Activated T-helper 2 cell treated with anti-CD3 and anti-CD28 coated beads, Interferon-gamma antibody, Interleukin-2, Interleukin-4, amounts not matched to agents 10 μg/mL and 5 μg/mL and 100 μg/mL, durations not matched to agents 14 hours and 24 hours and 36 hours (primary cell): ENCODE measurements at places on chromosomes 5 and 9. TPM values are rescaled to one million over a fixed set of nuclear protein-coding genes. Genes with fewer than 3 reads are reported as not detected.

DNA sequence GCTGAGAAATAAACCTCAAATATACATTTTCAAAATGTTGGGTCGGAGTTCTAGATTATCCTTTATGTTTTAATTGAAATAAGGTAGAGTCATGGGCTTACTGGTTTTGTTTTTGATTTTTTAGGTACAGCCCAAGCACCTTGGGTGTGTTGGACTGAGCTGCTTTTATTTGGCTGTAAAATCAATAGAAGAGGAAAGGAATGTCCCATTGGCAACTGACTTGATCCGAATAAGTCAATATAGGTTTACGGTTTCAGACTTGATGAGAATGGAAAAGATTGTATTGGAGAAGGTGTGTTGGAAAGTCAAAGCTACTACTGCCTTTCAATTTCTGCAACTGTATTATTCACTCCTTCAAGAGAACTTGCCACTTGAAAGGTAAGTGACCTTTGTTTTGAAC is 3.6 kb downstream of the CCNG1 start:
- DNase-seq, result no peak

- DNase-seq, result no peak
Measured at GRCh38 chr5:135827965-135828781, 6.3 kb upstream of the SLC25A48 start.

The MAMDC4 gene
- total RNA-seq, result 19.0 and 21.0 TPM in 2 replicates

The SLC34A3 gene
- not detected in 2 replicates for total RNA-seq

DNA sequence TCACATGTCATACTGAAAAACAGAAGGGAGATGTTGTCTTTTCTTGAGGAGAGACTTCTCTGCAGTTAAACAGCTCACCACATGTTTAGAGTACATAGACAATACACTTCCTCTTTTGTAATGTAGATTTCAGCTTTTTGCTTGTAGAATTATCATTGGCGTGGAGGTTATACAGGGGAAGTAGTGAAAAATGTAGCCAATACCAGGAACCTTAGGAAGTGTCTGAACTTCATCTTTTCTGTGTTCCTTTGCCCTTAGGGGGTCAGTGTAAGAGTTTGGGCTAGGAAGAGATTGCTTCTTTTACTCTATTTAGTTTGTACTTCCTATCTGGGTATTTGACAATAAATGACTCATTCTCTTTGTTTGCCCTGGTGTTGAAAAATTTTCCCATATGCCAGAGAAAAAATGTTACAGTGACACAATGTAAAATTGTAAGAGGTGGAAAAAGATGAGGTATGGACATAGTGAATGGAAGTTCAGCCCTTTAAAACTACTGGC is 21.0 kb upstream of the CDKN2B start:
- no peak for DNase-seq

GRCh38 chr9:92293075-92293354 is 482 bp downstream of the IARS1 start:
- DNase-seq, result no peak

- no peak for DNase-seq
Measured at GRCh38 chr5:173760461-173761177, 127.5 kb upstream of the CPEB4 start.

DNA sequence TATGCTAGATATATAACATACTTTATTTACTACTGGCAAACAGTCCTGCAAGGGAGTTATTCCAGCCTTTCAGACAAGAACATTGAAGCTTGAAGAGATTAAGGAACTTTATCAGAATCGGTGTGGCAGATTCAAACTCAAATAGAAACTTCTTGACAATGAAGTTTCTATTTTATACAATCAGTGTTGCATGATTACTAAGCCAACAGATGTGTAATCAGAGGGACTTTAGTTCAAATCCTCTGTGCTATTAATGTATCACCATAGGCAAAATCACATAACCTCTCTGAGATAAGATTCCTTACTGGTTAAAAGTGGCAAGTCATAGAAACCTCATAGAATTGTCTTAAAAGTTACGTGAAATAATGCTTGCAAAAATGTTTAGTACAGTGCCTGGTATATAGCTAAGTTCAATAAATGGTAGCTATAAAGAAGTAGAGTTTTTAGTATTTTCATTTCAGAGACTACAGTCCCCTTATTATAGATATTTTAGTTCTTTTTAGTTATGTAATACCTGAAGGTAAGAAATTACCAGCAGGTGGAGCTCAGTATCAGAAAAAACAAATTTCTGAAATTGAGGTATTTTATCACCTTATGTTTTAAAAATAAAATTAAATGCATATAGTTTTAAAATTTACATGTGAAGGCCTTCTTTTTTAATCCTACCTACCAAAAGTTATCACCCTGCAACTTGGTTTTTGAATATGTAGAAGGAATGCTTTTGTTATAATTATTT is 172.1 kb downstream of the FER start:
- no peak for DNase-seq

GRCh38 chr5:180343831-180344695 is 9.1 kb downstream of the GFPT2 start:
- DNase-seq, result no peak

The GMCL2 gene
- total RNA-seq, result not detected in 2 replicates

The ORM2 gene
- not detected in 2 replicates for total RNA-seq

DNA sequence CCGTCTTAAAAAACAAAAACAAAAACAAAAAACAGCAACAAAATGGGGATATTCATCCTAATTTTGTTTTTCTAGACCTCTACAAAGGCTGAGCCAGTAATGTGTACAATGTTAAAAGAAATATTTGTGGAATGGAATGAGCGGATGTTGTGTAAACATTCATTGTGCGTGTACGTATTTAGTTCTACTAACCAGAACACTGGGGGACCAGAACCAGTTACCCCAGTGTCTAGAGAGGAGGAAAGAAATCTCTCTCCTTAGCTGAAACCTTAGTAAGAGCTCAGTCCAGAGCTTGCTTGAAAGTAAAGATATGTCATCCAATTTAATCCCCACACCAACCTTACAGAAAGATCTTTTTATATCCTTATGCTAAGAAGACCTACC is 106.7 kb upstream of the CPEB4 start:
- DNase-seq, result no peak
